Activated T-cell treated with anti-CD3 and anti-CD28 coated beads, Interleukin-2, amount 50 U/mL, for 24 hours (primary cell): ENCODE measurements at places on chromosomes 16 and 17.

- no peak for DNase-seq
Observed at GRCh38 chr16:8391257-8391656, 199.1 kb downstream of the TMEM114 start.

GRCh38 chr16:14496786-14497185 lies 133.3 kb downstream of the PARN start:
- DNase-seq, result no peak

GRCh38 chr17:927611-928461 lies 51.7 kb downstream of the NXN start:
- no peak for DNase-seq

- no peak for DNase-seq
Observed at GRCh38 chr17:39000021-39000601, 32.9 kb upstream of the FBXO47 start.

- DNase-seq, result no peak
Observed at GRCh38 chr17:27840688-27841087, 40.4 kb upstream of the NOS2 start.

DNA sequence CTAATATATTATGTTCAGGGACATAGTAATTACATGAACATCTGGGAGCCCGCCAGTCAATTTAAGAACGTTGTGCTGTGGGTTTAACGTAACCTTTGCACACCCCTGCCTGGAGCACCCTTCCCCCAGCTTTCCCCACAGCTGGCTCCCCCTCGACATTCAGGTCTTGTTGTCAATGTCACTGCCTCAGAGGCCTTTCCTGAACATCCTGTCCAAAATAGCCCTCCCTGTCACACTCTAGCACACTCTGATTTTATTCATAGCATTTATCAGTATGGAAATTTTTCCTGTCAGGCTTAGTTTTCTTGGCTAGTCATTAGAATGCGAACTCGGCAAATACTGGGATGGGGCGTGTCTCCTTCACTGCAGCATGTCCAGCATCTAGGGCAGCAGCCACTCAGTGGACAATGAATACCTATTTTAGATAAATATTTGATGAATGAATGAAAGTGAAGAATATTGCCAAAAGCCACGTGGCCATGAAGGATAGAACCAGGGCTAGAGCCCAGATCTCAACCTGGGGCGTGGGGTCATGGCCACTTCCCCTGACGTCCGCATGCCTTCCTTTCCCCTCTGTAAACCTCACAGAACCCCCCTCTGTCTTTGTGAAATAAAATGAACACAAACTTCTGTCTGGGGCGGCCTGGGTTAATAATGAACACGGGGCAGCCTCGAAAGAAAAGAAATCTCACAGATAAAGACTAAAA lies 10.5 kb downstream of the PIK3R6 start:
- no peak for DNase-seq

- peak; percentile 51 for DNase-seq
Observed at GRCh38 chr16:74726716-74727115, 26.1 kb upstream of the MLKL start.

GRCh38 chr17:5500247-5500588 lies 13.9 kb downstream of the MIS12 start:
- peak; percentile 49 for DNase-seq

- no peak for DNase-seq
Observed at GRCh38 chr17:7263801-7264078, 1.5 kb upstream of the CLDN7 start.

GRCh38 chr16:82845116-82845515 lies 218.3 kb downstream of the CDH13 start:
- no peak for DNase-seq

DNA sequence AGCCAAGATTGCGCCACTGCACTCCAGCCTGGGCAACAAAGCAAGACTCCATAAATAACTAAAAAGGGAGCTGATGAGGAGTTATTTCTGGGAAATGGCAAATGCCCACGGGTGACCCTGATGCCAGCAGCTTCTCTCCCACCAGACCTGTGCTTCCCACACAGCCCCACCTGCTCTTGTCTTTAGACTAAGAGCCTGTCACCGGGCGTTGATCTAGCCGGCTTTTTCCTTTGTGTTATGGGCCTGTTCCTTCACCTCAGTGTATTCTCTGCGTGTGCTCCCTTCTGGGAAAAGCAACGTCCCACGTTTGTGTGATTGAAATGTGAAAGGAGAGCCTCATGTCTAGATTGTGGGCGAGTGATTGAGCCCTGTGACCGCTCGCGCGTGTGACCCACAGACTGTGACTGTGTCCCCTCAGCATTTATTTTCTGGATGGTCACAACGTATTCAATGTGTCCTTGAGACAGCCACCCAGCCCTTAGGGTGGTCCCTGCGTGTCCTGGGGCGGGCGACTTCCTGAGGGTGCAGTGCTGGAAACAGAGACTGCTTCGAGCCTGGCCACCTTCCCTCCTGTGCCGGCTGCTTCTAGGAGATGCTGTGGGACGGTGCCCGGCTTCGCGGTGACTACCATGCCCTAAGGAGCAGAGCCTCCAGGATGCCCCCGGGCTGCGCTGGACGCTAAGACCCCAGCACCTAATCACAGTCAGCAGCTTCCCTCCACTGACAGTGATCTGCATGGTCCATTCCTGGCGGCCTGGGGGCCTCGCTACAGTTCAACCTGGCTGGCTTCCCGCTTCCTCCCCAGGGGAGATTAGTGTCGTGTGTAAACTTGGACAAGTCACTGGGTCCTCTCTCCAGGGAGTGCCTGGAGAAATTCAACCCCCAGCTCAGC lies 7.8 kb upstream of the RNPS1 start:
- no peak for DNase-seq

DNA sequence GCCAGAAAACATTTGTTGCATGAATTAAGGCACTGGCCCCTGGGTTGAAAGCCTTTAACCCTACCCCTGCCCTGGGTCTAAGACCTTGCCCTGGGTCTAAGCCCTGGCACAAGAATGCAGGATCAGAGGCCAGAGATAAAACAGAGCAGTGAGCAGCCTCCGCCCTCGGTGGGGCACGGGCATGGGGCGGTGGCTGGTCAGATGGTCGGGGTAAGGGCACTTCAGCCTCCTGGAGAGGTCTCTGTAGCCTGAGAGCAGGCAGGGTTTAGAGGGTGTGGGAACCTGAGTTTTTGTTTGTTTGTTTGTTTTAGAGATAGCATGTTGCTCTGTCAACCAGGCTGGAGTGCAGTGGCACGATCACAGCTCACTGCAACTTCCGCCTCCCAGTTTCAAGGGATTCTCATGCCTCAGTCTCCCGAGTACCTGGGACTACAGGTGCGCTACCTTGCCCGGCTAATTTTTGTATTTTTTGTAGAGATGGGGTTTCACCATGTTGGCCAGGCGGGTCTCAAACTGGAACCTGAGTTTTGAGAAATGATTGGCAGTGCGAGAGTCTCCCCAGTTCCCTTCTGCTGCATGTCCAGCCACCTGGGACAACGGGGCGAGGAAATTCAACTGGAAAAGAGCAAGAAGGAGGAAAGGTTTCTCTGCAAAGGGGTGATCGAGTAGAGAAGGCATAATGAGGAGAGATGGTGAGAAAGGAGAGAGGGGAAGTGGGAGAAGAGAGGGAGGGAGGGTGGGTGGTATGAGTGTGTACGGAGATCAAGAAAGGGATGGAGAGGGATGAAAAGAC lies 27.7 kb downstream of the TNS4 start:
- no peak for DNase-seq

DNA sequence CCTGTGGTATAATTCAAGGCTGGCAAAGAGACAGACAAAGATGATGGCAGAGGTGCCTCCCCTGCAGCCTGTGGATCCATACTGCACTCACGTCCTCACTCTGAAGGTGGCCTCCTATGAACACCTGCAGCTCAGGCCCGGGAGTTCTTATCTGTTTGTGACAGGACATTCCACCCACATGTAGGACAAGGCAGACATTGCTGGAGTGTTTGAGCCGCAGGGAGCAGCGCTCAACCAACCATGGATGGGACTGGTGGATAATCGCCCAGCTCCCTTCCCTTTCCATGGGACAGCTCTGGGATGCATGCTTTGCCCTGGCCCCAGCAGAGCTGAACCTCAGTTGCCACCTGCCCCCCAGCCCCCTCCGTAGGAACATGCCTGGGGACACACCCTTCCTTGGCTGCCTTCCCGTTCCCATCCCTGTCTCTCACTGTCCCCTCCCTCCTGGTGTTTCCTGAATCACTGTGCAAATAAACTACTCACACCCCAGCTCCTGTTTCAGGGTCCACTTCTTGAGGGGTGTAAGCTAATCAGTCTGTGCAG lies 22.2 kb downstream of the ITPRIPL2 start:
- no peak for DNase-seq

- no peak for DNase-seq
Observed at GRCh38 chr16:49605536-49606254, 232.1 kb downstream of the C16orf78 start.

DNA sequence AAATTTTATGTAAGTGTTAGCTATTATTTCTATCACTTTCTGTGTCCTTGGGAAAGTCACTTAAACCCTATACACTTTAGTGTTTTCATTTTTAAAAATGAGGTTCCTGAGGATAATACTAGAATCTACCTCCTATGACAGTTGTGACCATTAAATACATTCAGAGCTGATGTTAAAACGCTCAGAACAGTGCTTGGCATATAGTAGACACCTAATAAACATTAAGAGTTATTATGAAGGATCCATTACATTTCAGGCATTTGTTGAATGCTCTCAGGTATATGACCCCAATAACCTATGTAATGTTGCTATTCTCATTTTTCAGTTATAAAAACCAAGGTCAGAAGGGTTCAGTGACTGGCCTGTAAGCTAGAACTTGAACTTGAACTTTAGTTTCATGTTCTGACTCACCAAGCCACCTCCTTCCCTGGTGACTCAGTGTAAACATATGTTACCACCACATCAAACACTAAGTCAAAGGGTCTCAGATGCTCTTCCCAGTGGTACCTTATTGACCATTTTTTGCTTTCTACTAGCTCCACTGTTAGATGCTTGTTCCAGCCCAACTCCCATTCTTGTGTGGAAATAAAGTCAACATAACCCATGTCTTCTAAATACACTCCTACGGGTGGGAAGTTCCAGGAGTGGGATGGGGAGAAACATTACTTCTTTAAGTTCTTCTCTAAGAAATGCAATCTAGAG lies 47.6 kb downstream of the HSD17B2 start:
- no peak for DNase-seq

DNA sequence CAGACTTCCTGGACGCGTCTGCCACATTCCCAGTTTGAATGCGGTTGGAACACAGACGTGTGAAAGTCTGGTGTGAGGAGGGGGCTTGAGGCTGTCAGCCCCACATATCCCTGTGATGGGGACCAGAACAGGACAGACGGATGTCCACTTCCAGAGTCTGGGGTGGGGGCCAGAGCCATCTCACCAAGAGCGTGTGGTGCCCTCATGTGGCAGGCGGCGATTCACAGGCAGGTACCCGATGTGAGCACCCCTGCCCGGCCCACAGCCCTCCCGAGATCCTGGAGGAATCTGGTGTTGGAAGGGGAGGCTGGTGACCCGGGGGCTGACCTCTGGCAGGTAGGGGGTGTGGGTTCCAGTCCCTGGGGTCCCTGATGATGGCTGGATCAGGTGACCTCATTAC lies 51.5 kb downstream of the ENGASE start:
- DNase-seq, result no peak

DNA sequence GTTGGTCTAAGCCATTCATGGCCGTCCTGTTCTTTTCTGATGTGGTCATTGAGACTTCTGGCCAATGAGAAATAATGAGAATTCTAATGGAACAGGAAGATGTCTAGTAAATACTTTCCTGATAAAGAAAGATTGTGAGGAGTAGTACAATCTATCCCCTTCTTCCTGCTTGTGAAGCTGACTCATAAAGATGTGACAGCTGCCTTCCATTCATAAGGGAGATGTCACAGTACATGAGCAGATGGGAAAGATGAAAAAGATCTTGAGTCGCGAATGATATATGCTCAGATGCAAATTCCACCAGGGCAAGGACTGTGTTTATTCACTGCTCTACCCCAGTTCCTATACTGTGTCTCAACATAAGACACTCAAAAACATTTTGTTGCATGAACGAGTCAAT lies 111.7 kb upstream of the FOXF1 start:
- no peak for DNase-seq

GRCh38 chr17:68906638-68907037 lies 48.6 kb downstream of the ABCA8 start:
- DNase-seq, result no peak

GRCh38 chr16:88606148-88606757 lies 32.1 kb upstream of the IL17C start:
- no peak for DNase-seq

DNA sequence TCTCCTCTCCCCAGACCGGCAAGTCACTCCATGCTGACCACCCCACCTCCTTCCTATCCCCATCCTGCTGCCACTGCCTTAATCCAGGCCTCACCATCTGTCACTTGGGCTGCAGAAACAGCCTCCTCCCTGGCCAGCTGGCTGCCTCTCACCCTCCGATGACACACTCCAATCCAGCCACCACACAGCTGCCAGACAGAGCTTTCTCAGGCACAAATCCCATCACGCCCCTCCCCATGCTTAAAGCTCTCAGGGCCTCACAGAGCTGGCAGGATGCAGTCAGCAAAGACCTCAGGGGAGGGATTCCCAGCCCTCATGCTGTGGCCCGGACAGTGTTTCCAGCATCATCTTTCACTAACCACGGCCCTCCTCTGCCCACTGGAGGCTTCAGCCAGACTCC lies 13.7 kb downstream of the CAMKK1 start:
- DNase-seq, result no peak

- no peak for DNase-seq
Observed at GRCh38 chr16:70675851-70676513, 9.9 kb downstream of the MTSS2 start.

- no peak for DNase-seq
Observed at GRCh38 chr16:67115639-67116038, 5.9 kb downstream of the PHAF1 start.

DNA sequence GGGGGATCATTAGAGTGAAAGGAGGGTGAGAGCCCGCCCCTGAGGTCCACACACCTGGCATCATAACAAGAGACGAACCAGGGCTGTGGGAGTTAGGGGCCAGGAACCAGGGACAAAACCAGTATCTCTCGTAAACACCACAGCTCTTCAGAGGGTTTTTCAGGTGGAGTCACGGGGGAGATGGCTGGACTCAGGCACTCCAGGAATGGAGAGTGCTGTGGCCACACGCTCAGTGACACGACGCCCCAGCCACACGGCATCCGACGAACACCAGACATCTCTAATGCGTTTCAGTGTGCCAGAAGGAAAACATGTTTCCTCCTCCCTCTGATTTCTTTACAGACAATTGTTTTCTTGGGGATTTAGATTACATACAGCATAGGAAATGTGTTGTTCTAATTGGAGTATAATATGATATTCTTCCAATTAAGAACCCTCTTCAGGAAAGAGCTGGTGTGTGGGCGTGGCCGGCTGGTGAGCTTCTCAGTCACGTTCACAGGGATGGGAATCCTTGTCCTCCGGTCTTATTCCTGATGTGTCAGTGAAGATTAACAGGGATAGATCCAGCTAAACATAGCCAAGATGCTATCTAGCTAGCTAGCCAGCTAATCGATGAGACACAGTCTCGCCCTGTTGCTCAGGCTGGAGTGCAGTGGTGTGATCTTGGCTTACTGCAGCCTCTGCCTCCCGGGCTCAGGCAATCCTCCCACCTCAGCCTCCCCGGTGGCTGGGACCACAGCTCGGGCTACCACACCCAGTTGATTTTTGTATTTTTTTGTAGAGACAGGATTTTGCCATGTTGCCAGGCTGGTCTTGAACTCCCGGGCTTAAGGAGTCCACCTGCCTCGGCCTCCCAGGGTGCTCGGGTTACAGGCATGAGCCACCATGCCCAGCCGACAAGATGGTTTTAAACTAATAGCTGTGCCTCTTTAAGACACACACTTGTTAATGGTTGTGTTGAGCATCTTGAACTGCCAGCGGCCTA lies 98.6 kb downstream of the BANP start:
- DNase-seq, result no peak
